ENCODE measurements at places on chromosomes 4 and X. TPM values are rescaled to one million over a fixed set of nuclear protein-coding genes. Genes with fewer than 3 reads are reported as not detected.

The HELT gene
- total RNA-seq, result not detected

The CORIN gene
- total RNA-seq, result 1.4 TPM

The MEPE gene
- total RNA-seq, result not detected

The EMCN gene
- 25.1 TPM for total RNA-seq

The CFAP47 gene
- total RNA-seq, result 0.10 TPM

All from tongue (tissue), 3 donors.